ENCODE measurements at places on chromosomes 4 and X. TPM values are rescaled to one million over a fixed set of nuclear protein-coding genes. Genes with fewer than 3 reads are reported as not detected.

Gene BEX3
- total RNA-seq, result 130 TPM

Gene SPANXA1
- total RNA-seq, result 4.7 TPM

Gene FRMD7
- total RNA-seq, result not detected

Gene BEX4
- 1.0 TPM for total RNA-seq

DNA sequence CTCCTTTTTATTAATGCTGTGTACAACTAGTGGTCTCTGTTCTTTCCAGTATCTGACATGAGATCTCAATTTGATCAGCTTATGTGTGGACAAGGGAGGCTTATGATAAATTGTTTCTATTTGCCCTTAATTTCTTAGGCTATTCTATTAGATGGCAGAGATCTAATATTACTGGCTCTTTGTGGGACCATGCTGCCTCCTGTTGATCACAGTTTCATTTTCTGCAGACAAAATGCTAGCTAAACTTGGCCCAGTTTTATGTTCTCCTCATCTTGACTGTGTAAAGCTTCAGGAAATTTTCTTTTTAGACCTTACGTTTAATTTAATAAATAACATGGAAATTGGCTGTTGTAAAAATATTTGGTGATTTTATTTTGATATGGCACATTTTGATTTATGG, 627.1 kb upstream of the AADAT start:
- no peaks in the 10 kb centered on the region for H3K4me1 ChIP-seq
- H3K4me3 ChIP-seq, result no peak overlapping the region
- H3K36me3 ChIP-seq, result no peaks in the 10 kb centered on the region
- no peak overlapping the region for H3K27ac ChIP-seq
- H3K27me3 ChIP-seq, result no peaks in the 10 kb centered on the region

- no peak for DNase-seq
- H3K4me3 ChIP-seq, result no peak overlapping the region
- H3K27me3 ChIP-seq, result no peaks in the 10 kb centered on the region
- H3K4me1 ChIP-seq, result peaks cover 8% of the 10 kb centered on the region
- H3K27ac ChIP-seq, result no peak overlapping the region
These were observed 54.4 kb downstream of the MCUB start for GRCh38 chr4:109614466-109614865.

- no peak overlapping the region for H3K27ac ChIP-seq
- no peak for DNase-seq
- no peaks in the 10 kb centered on the region for H3K4me1 ChIP-seq
- H3K4me3 ChIP-seq, result no peak overlapping the region
These were observed 151.8 kb downstream of the POU4F2 start for GRCh38 chr4:146790515-146790914.

DNA sequence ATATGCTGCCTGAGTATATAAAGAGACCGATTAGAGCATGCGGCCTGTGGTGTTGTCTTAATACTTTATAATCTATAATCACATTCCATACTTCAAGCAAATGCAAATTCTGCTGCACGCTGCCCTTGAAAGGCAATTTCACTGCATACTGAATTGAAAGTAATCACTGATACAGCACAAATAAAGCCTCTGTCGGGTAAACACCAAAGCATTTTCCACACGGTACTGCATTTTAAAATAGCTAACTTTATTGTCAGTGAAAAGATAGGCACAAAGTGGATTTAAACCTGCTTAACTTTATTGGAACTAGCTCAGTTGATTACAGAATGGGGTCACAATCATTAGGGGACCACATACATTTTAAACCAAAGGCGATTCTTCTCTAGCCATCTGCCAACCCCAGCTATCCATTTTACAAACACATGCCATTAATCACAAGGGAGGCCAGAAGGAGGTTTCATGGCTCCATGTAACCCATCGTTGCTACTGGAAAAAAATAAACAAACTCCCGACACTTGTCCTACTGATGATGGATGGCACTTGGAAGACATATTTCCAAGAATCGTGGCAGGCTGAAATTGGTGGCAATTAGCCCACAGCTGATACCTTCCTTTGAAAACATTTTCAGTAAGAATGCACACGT, 65.9 kb downstream of the AMOT start:
- no peak overlapping the region for H3K4me3 ChIP-seq
- no peaks in the 10 kb centered on the region for H3K36me3 ChIP-seq
- no peak for DNase-seq

DNA sequence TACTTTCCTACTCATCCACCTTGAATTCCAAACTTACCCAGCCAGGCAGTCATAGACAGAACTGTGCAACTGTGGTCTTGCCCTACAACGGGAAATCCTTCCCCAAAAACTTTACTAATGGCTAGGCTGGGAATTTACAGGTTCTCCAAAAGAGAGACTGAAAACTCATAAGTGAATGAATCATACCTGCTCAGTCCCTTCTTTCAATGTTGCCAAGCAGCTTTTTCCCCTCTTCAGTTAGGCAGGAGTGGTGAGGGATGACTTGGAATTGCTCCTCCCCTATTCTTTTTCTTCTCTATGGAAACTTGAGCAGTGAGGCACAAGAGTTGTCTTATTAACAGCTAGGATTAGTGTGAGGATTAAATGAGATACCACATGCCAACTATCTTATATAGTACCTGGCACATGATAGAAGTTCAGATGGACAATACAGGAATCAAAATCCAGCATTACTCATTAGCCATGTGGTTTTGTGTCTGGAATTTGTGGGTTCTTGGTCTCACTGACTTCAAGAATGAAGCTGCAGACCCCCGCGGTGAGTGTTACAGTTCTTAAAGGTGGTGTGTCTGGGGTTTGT, 105.9 kb downstream of the TEX13A start:
- H3K27me3 ChIP-seq, result no peaks in the 10 kb centered on the region
- DNase-seq, result no peak
- H3K27ac ChIP-seq, result no peak overlapping the region
- no peaks in the 10 kb centered on the region for H3K36me3 ChIP-seq

- no peak overlapping the region for H3K27ac ChIP-seq
- no peaks in the 10 kb centered on the region for H3K27me3 ChIP-seq
- H3K4me1 ChIP-seq, result no peaks in the 10 kb centered on the region
- H3K36me3 ChIP-seq, result no peaks in the 10 kb centered on the region
- no peak for DNase-seq
- H3K4me3 ChIP-seq, result no peak overlapping the region
These were observed 94.2 kb downstream of the NYX start for GRCh38 chrX:41541386-41541785.

DNA sequence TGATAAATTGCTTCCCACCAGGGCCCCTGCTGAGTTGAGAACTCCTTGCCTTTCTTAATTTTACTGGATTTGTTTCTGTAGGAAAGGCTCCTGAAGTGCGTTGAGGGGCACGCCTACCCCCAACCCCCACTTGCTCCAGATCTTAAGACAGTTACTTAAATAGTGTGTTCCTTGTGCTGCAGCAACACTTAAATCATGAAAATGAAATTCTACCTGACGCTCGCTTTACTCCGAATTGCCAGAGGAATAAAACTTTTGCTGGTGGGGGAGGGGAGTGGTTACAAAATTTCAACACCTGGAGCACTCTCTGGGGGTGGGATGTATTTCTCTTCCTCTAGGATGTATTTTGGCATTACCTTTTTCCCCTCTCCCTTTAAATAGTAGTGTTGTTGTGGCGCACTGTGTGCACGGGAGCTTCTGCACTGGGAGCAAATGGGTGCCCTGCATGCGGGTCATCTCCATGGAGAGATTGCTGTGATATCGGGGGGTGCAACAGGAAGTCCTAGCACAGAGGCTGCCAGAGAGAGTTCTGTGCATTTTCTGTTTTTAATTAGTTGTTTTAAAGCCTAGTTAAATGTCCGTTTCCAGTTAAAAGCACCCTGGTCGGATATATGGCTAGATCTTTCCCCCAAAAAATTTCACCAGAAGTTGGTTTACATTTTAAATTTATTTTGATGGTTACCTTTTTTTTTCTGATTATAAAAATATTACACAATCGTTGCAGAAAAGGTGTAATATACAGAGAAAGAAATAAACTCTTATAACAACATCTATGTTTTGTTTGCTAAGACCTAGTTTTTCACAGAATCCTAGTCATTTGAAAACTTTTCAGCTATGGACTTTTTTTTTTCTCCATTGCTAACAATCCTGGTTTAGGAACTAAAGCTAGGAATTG, 207.7 kb downstream of the SOWAHB start:
- no peaks in the 10 kb centered on the region for H3K36me3 ChIP-seq
- no peaks in the 10 kb centered on the region for H3K27me3 ChIP-seq
- H3K4me3 ChIP-seq, result peak overlapping the region; percentile 92
- H3K4me1 ChIP-seq, result peaks cover 43% of the 10 kb centered on the region
- peak overlapping the region; percentile 78 for H3K27ac ChIP-seq

GRCh38 chr4:123699880-123700771, 303.5 kb downstream of the SPRY1 start:
- no peaks in the 10 kb centered on the region for H3K36me3 ChIP-seq
- no peaks in the 10 kb centered on the region for H3K4me1 ChIP-seq
- no peaks in the 10 kb centered on the region for H3K27me3 ChIP-seq
- H3K27ac ChIP-seq, result no peak overlapping the region

Measured in PC-9 (cell line).